A549 treated with RU486 at 1 μM for 4 hours (cell line): ENCODE measurements at places on chromosomes 4 and X. TPM values are rescaled to one million over a fixed set of nuclear protein-coding genes. Genes with fewer than 3 reads are reported as not detected.

LEF1 gene
- total RNA-seq, result 0.10 TPM in 1 of 5 replicates, not detected in the others

GUCY1A1 gene
- total RNA-seq, result not detected in 5 replicates

NR0B1 gene
- 23.6 to 46.2 TPM (median 36.4 TPM) in 5 replicates for total RNA-seq

TMSB15C gene
- total RNA-seq, result 0.07 to 0.47 TPM (median 0.23 TPM) in 4 of 5 replicates, not detected in the other

NAA15 gene
- total RNA-seq, result 18.1 to 37.3 TPM (median 26.9 TPM) in 5 replicates

HTN3 gene
- total RNA-seq, result not detected in 5 replicates

FRMPD4 gene
- 0.03 to 0.09 TPM (median 0.06 TPM) in 5 replicates for total RNA-seq
